Left ventricle myocardium inferior (tissue), 1 donor: ENCODE measurements at places on chromosomes 4 and X. TPM values are rescaled to one million over a fixed set of nuclear protein-coding genes. Genes with fewer than 3 reads are reported as not detected.

The TLR1 gene
- total RNA-seq, result 3.5 TPM

The SYN1 gene
- 13.9 TPM for total RNA-seq

The PFKFB1 gene
- 0.19 TPM for total RNA-seq

The ACE2 gene
- total RNA-seq, result 14.0 TPM
